Midbrain (tissue), 1 donor: ENCODE measurements at places on chromosomes 2 and 18.

GRCh38 chr2:1772471-1773267, 28.4 kb upstream of the PXDN start:
- DNase-seq, result no peak

DNA sequence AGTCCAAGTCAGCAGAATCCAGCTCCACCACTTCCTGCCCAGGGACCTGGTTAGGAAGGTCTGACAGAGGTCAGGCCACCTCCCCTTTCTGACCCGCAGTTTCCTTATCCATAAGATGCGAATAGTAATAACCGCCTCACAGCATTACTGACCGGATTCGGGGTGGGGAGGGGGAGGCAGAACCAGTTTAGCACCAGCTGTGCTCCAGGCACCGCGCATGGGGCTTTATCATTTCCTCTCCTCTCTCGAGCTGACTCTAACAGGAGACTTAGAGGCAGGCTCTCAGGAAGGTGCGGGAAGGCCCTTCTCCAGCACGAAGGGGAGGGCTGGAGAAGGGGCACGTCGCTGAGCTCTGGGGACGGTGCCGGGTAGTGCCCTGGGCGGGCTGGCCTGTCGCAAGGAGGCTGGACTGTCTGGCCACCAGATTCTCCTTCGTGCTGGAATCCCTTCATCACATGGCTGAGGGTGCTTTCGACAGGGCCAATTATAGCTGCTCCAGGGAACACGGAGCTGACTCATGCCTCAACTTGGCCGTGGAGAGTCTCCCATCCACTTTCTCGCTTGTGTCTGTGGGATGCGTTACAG, 5.7 kb downstream of the EHD3 start:
- peak; percentile 26 for DNase-seq

DNA sequence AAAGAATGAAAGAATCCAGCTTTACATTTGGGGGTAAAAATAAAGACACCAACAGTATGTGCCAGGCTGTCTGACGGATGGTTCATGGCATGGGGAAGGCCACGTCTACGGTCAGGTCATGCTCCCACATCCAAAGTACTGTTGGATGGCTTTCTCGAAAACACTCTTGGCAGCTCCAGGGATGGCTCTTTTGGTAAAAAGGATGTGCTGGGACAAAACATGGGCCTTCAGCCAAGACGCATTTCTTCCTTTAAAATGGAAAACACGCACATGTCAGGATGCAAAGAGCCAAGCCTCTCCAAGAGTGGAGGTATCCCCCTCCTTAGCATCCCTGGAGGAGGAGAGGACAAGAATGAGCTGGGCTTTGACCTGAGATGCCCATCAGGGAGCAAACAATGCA, 376.5 kb upstream of the KLHL29 start:
- DNase-seq, result no peak

GRCh38 chr2:218063486-218063885, 5.6 kb upstream of the RUFY4 start:
- DNase-seq, result no peak

- no peak for DNase-seq
These were observed 632.7 kb upstream of the ID2 start for GRCh38 chr2:8049176-8049575.

DNA sequence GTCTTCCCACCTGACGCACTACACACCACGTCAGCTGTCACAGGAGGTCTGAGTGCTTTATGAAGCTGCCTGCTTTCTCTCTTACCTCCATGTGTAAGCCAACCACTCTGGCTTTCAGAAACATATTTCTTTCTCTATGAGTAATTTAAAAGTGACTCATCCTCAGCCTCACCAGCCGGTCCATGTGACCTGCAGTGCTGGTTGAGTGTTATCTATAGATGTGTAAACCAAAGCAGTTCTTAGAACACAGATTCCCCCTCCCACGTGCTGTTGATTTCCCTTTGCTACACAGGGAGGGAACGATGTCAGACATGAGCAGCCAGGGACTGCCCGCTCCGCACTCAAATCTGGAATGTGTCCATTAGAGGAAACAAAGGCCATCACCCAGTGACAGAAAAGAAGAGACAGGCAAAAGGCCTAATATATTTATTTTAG, 157.8 kb downstream of the BCL2 start:
- DNase-seq, result no peak

- DNase-seq, result no peak
These were observed 242.4 kb downstream of the LPIN1 start for GRCh38 chr2:11988691-11989353.

GRCh38 chr18:9587924-9588323, 26.4 kb downstream of the PPP4R1 start:
- DNase-seq, result no peak

DNA sequence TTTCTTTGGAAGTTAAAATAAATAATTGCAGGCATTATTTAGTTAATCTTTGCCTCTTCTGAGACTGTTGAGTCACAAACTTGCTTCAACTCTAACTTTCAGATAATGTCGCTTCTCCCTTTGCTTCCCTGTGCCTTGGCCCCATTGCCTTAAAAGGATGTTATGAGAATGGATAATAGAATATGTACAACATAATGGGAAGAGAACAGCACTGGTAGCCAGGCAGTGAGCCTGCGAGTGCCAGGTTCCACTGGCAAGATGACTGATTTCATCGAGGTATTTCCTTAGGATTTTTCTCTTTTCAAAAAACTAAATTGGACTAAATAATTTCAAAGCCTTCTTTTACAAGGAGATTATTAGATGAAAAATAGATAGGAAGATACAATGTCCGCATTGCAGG, 420.9 kb downstream of the TGIF1 start:
- no peak for DNase-seq

GRCh38 chr2:228699888-228700287, 518.4 kb upstream of the SPHKAP start:
- no peak for DNase-seq

DNA sequence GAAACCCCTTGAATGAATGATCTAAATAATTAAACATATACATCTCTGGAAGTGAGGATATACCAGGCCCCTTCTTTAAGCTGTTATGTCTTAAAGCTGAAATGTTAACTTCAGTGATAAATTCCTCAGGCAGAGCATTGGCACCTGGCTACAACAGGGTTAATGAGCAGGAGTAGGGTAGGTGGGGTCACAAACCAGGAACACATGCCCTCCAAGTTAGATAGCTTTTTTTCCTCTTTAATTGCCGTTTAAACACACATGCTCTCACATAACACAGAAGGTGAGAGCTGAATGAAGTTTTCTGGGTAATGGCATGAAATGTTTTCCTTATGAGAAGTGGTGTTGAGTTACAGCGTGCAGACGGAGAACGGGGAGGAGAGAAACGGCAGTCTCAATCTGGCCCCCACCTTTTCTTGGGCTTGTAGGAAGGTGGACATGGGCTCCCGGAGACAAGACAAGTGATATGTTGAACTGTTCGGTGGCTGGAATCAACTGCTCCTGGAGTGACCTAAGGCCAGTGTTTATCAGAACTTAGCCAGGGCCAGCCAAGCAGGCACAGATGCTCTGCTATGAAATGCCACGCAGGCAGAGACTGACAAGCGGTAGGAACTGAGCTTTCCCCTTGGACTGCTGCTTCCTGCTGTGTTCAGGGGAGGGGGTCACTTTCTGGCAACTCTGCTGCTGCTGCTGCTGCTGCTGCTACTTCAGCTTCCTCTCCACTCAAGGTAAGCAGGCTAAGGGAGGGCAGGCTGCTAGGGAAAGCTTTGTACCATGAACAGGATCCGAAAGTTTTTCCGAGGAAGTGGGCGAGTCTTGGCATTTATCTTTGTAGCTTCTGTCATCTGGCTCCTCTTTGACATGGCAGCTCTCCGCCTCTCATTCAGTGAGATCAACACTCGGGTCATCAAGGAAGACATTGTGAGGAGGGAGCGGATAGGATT, at the start of gene GALNT5:
GALNT5 (plus strand) TSS at position 394 of the 941 bp plus-strand sequence; CDS start at position 772, 378 bp downstream.
- no peak for DNase-seq

DNA sequence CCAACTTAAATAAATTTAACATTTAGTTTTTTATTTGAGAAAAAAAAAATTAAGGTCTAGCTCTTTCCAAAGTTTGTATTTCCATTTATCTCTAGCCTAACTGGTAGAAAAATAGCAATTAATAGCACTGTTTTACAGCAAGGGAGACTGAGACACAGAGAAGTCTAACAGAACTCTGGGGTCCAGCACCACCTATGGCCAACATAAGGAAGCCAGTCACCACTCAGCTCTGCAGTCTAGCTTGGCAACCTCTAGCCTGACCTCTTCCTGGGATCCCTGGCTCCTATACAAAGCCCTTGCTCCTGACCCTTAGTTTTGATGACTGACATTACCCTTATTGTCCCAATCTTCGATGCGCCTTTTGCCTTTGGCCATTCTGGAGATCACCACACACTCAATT, 114.1 kb upstream of the TLK1 start:
- DNase-seq, result no peak

DNA sequence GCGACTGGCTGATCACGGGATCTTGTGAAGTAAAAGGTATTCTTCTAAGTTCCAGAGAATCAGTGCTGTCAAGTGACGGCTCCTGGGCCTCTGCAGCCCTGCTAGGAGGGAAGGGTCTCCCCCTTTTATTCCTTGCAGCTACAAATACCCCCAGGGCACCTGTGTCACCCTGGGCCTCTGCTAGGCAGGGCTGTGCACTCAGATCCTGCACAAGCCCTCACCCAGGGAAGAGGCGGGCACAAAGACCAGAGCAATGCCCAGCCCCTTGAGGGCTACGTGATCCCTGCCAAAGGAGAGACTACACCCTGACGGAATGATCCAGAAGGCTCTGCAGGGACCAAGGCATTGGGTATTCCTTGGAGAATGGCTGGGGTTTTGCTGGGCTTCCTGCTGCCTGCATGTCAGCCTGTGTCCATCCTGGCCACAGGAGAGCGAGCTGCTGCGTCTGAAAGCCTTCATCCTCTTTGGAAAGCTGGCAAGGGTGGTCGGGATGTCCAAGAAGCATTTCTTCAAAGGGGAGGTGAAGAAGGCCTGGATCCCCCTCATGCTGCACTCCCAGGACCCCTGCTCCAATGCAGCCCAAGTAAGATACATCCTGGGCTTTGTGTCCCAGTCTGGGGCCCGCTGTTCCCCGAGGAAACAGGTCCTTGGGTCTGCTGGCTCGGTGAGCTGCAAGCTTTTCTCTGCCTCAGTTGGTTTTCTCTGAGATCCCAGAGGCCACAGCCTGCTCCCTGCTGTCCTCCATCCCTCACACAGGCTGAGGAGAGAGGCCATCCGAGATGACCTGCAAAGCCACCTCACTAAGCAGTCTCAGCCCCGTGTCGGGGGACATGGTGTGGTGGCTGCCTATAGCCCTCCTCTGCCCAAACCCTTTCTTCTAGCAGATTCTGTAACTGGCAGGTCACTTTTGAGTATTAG, 24.9 kb downstream of the HJURP start:
- DNase-seq, result no peak

- no peak for DNase-seq
These were observed 116.2 kb downstream of the RIF1 start for GRCh38 chr2:151525821-151526373.

DNA sequence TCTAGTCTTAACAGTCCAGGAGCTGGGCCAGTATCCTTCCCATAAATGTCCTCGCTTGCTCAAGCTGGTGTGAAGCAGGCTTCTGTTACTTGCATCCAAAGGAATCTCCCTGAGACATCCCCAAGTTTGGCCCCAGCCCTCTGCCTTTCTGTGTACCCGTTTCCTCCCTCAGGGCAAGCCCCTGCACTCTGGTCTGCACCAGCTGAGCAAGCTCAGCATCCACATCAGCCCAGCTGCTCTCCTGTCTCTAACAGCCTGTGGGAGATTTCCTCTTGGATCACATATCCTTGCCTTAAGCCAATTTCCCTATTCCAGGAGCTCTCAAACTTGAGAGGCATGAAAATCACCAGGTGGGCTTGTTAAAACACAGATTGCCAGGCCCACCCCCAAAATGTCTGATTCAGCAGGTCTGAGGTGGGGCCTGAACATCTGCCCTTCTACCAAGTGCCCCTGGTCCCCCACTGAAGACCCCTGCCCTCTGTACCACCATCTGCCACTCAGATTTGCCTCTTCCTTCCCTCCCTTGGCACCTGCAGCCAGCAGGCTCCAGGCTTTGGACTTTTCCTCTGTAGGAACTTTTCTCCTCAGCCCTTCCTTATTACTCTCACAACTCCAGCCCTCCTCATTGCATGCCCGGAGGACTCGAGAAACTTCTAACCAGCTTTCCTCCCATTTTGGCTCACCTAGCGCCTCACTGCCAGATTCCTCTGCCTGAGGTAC, 32.1 kb downstream of the REEP1 start:
- no peak for DNase-seq

- DNase-seq, result no peak
These were observed 443.3 kb upstream of the MEIS1 start for GRCh38 chr2:65991381-65992197.

DNA sequence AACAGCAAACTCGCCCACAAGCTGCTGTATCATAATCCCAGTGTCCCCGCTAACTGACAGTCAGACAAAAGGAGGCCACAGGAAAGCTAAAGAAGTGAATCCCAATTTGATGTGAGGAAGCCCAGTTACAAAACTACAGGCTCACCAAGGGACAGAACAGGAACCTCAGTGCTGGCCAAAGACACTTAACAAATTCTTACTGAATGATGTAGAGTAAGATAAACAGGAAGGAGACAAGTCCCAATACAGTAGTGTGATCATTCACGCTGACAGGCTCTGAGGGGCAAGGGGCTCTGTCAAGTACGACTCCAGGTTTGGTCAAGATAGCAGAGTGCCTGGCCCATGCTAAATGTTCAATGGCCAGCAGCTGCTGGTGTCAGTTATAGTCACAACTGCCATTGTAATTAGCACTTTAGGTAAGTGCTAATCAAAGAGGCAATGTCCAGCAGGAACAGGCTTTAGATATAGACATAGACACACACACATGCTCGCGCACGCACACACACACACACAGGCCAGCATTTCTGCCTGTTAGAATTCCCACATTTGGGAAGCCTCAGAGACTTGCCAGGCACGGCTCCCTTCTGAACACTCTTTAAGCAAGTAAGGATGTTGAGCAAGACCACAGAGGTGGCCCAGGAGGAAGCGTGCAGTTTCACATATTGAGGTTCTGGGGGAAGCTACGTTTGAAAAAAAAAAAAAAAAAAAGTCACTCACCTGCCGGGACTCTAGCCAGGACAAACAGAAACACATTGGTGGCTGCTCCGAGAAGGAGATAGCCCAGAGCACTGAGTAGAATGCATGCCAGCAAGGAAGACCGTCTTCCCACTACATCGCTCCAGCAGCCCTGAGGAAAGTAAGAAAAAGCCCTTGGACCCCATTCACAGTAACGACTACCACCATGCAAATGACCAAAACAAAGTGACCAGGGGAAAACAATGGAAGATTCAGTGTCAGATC, 35.4 kb upstream of the TMEM182 start:
- no peak for DNase-seq

DNA sequence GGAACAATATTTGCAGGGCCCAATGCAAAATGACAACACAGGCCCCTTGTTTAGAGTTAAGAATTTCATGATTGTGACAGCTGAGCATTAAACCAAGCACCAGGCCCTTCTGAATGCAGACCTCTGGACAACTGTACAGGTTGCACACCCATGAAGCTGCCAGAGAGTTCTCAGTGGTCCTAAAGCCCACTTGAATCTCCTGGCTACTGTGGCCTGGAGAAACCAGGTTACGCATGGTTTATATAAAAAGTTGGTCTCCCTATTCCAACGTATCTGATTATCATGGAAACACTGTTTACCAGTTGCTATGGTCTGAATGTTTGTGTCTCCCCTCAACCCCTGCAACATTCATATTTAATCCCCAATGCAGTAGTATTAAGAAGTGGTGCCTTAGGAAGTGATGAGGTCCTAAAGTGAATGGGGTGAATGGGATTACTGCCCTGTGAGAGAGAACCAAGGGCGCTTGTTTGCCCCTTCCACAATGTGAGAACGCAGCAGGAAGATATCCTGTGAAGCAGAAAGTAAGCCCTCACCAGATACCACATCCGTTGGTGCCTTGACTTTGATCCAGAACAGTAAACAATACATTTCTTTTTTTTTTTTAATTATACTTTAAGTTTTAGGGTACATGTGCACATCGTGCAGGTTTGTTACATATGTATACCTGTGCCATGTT, 48.0 kb upstream of the ANXA4 start:
- DNase-seq, result no peak
